ENCODE measurements at places on chromosomes 13 and 19.

- DNase-seq = no peak
Observed at GRCh38 chr13:27073186-27073585, 98.4 kb downstream of the USP12 start.

- no peak for DNase-seq
Observed at GRCh38 chr13:78597602-78597932, 5.8 kb downstream of the POU4F1 start.

- DNase-seq = no peak
Observed at GRCh38 chr13:77548095-77548494, 12.6 kb downstream of the SCEL start.

GRCh38 chr13:103403148-103403740 is 337.0 kb upstream of the SLC10A2 start:
- DNase-seq = no peak

GRCh38 chr13:109500146-109500773 is 286.1 kb downstream of the IRS2 start:
- no peak for DNase-seq

- DNase-seq = no peak
Observed at GRCh38 chr19:50551715-50552187, 16.5 kb downstream of the LRRC4B start.

- DNase-seq = no peak
Observed at GRCh38 chr19:11239377-11240000, at the start of gene ANGPTL8. TSS of gene ANGPTL8 (plus strand) at chr19:11239619. CDS start at chr19:11239638, 19 bp downstream.

DNA sequence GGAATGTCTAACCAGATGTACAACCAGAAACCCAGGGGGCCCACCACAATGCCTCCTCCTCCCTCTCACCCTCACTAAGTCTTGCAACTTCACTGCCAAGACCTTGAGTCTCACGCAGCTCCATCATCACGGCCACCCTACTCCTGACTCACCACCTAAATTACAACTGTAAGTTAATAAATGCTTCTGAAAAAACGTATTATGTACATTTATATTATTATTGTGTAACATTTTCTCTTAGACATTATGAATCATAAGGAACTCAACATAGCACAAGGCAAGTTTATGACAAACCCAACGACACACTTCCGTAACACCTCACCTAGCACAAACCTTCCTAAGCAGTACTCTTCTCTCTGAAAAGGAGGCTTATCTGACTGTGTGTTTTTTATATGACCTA is 20.7 kb downstream of the MIPEP start:
- DNase-seq = no peak

DNA sequence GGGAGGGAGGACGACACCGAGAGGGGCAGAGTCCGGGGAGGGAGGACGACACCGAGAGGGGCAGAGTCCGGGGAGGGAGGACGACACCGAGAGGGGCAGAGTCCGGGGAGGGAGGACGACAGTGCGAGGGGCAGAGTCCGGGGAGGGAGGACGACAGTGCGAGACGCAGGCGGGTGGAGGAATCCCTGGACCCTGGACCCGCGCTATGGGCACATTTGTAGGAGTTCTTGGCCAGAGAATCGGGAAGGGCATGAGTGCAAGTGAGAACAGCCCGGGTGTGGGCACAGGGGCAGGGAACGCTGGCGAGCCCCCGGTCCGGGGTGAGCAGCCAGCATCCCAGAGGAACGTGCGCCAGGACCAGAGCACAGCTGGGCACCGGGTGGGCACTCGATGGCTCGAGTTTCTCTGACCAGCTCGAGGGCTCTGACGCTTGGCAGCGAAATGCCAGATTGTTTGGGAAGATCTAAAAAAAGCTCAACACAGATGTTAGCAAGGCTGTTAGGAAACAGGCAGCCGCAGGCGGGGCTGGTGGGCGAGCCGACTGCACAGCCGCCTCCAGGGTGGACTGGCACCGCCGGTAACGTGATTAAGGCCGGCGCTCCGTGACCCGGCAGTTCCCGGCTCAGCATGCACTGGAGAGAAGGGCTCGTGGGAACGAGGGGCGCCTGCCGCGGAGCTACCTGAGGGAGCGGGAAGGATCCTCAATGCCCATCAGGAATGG is 17.9 kb upstream of the C2CD4C start:
- no peak for DNase-seq

DNA sequence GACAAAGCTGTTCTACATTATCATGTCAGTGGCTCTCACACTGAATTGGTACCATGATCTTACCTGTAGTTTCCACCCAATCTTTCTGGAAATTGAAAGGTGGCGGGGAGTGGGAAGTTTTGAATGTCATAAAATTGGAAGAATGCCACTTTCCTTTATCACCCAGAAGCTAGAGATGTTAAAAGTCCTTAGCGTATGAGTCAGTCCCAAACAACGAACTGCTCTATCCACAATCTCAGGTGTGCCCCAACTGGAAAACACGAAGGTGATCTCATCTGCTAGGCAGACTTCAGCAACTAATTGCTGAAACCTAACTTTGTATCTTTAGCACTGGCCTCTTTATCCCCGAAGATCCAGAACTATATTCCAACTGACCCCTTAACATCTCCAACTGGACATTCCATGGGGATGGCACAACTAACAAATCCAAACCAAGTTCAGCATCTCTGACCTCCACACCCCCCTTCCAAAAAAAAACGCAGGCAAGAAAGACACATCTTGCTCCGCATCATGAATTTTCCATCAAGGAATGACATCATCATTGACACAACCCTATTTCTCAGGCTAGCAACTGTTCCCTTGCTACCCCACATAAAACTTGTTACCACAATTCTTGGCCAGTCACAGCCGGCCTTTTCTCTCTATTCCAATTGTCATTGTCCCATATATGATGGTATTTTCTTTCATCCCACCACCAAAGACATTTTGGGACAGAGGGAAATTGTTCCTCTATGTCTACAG is 175.4 kb downstream of the KLF12 start:
- no peak for DNase-seq

GRCh38 chr13:98526182-98526512 is 50.8 kb downstream of the STK24 start:
- no peak for DNase-seq

- DNase-seq = no peak
Observed at GRCh38 chr19:18785179-18786124, 5.7 kb downstream of the COMP start.

DNA sequence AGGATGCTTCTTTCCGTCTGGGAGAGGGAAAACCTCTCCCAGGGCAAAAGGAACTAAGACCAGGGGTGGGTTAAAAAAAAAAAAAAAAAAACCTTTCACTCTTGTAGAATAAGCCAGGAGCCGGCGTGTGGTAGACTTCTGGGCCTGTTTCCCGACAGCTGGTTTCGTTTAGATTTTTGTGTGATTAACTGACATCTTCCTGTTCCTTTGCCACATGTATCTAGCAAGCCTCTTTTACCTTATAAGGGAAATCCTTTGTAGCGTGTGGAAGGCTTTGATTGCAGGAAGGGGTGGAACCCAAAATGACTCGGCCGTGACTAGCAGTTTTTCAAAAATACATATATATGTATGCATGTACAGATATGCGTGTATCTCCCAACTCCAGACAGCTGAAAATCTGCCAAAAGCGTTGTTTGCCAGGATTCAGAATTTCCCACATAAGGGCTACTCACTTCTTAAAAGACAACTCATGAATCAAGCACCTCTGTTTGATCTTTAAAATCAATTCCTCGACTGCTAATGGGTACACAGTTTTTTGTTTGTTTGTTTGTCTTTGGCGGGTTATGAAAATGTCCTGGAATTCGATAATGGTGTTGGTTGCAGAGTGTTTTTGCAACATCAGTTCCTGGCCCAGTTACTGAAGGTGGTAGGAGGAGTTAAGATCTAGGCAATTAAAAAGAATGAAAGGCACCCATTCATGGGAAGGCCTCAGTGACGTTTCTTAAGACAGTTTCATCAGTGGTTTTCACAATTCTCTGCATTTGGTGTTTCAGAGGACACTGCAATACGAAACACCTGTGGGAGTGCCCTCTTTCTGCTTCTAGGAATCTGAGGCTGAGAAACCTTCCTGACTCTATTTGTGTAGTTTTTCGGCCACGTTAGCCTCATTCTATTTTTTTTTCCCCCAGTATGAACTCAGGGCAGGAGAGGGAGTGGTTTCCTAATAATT is 2.7 kb downstream of the TPM4 start:
- DNase-seq = no peak

GRCh38 chr13:44011036-44011435 is 131.3 kb downstream of the LACC1 start:
- DNase-seq = no peak

DNA sequence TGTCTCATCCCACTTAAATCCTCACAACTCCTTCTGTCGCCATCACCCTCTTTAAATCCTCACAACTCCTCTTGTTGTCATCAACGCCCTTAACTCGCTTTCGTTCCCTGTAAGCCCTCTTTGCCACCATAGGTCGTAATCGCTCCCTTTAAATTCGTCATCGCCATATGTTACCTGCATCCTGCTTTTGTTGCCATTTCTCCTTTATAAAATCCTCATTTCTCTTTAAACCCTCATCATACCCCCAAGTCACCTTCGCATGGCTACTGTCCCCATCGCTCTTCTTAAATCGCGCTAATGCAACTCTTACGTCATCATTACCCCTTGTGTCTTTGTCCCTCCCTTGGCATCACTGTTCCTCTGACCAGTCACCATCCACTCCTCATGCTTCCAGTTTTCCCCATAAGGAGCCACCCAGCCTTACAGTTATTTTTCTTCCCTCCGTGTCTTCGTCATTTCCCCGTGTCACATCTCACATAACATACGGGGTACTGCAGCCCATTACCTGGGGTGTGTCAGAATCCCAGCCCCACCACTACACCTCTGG is 539 bp downstream of the PLD3 start:
- no peak for DNase-seq

DNA sequence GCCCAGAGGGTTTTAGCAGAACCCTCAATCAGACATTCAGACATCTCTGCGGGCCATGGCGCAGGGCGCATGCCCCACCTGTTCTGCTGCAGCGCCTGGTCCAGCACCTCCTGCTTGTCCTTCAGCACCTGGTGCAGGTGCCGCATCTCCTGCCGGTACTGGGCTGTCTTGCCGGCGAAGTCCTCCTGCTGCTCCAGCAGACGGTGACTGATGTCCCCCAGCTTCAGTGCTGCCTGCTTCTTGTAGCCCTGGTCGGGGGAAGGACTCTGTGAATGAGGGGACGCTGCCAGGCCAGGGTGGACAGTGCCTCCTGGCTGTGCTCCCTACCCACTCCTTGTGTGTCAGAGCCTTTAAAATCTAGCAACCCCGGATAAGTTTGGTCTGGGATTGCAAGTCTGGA is 12.2 kb upstream of the SLC7A9 start:
- DNase-seq = no peak

GRCh38 chr13:53214433-53214832 is 185.8 kb downstream of the OLFM4 start:
- no peak for DNase-seq

Measured in cortex of kidney (tissue), 1 donor.